Stimulated activated naive CD4-positive, alpha-beta T cell (primary cell): ENCODE measurements at places on chromosomes 16 and 17.

GRCh38 chr16:4266372-4266771 is 6.5 kb downstream of the TFAP4 start:
- DNase-seq, result no peak

DNA sequence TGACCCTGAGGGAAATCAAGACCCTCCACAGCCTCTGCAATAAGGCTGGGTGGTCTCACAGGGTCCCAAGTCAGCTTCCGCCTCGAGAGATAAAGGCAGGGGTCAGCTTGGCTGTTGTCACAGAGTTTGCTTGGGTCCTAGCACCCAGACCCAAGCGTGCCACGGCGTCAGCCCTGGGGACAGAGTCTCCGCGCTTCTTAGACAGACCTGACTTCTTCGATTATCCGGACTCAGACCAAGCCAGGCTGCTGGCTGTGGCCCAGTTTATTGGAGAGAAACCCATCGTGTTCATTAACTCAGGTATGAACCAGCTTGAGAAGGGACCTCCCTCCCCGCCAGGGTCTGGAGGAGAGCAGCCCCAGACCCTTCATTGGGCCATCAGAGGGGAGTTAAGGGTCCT is 588 bp downstream of the C16orf92 start:
- no peak for DNase-seq

DNA sequence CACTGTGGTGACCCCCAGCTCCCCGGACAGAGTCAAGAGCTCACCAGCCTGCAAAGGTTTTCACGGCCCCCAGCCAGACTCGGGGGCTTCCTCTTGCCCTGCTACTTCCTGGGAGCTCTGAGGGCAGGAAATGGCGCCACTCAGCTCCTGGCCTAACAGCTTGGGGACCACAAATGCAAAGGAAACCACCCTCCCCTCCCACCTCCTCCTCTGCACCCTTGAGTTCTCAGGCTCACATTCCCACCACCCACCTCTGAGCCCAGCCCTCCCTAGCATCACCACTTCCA is 375 bp upstream of the SPN start:
- peak; percentile 35 for DNase-seq

DNA sequence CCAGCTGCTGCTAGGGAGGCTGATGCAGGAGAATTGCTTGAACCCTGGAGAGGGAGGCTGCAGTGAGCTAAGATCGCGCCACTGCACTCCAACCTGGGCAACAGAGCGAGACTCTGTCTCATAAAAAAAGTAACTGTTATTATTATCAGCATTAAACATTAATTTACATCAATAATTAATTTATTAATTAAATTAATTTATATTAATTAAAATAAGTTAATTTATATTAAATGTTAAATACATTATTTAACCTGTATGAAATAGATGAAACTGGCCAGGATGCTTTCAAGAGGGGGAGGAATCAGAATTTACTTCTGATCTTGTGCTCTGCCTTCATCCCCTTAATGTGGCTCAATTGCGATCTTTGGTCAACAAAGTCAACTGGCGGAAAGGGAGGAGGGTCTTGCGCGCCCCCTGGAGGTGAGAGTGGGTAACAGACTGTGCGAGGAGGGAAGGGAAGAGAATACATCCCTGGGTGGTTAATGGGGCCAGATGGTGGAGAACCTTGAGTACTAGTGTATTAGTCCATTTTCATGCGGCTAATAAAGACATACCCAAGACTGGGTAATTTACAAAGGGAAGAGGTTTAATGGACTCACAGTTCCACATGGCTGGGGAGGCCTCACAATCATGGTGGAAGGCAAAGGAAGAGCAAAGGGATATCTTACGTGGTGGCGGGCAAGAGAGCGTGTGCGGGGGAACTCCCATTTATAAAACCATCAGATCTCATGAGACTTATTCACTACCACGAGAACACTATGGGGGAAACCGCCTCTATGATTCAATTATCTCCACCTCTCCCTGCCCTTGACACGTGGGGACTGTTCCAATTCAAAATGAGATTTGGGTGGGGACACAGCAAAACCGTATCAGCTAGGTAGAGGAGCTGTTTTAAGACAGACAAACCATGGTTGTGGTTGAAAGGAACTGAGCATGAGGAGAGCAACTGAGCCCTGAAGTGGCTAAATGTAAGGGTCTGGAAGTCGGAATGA is 15.7 kb upstream of the CPPED1 start:
- peak; percentile 71 for DNase-seq

- no peak for DNase-seq
Measured at GRCh38 chr16:86824751-86825296, 246.5 kb downstream of the FOXL1 start.

GRCh38 chr17:34398990-34399389 is 36.0 kb upstream of the CCL1 start:
- no peak for DNase-seq

GRCh38 chr17:55319933-55320593 is 55.3 kb downstream of the HLF start:
- DNase-seq, result no peak

GRCh38 chr17:17494499-17494869 is 1.7 kb downstream of the RASD1 start:
- DNase-seq, result no peak

- DNase-seq, result no peak
Measured at GRCh38 chr16:88378836-88379693, 3.7 kb upstream of the ZNF469 start.

DNA sequence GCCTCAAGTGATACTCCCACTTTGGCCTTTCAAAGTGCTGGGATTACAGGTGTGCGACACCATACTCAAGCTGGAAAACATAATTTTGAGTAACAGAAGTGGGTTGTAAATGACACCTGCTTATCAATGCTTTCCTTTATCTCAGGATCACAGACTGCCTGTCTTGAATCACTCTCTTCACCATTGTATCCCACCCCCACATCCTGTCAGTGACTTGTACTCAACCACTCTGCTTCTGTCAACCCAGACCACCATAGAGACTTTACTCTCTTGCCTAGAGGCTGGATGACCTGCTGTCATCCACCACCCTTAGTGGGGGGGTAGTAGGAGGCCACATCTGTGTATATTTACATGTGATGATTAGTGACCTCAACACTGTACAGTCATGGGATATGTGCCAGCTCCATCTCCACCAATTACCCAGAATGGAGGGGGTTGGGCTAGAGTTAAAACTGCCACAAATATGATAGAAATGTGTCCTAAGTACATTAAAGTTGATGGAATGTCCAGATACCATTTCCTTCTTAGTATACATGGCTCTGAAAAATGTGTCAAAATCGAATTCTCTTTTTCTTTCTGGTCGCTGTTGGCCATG is 338.7 kb downstream of the GRIN2A start:
- DNase-seq, result no peak

GRCh38 chr16:9844361-9844760 is 337.9 kb downstream of the GRIN2A start:
- no peak for DNase-seq

- no peak for DNase-seq
Measured at GRCh38 chr16:78321620-78322360, 222.3 kb downstream of the WWOX start.

- DNase-seq, result no peak
Measured at GRCh38 chr17:58684003-58684402, 7.8 kb downstream of the TEX14 start.

DNA sequence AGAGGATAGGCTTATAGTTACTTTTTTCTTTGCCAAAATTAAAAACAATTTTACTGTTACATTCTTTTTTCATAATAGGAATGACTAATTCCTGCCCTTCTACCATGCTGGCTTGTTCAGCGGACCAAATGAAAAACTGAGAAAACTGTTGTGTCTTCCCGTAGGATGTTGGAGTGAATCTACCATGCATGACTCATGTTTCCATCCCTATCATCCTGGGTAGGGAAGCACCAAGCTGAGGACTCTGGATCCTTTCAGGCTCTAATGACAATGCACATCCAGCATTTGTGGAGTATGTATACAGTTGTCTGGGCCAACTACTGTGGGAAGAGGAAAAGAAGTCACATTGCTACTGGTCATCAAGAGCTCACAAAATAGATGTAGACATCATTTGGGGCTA is 41.1 kb upstream of the DHX8 start:
- DNase-seq, result no peak

GRCh38 chr17:42544874-42545283 is 7.8 kb upstream of the HSD17B1 start:
- no peak for DNase-seq

DNA sequence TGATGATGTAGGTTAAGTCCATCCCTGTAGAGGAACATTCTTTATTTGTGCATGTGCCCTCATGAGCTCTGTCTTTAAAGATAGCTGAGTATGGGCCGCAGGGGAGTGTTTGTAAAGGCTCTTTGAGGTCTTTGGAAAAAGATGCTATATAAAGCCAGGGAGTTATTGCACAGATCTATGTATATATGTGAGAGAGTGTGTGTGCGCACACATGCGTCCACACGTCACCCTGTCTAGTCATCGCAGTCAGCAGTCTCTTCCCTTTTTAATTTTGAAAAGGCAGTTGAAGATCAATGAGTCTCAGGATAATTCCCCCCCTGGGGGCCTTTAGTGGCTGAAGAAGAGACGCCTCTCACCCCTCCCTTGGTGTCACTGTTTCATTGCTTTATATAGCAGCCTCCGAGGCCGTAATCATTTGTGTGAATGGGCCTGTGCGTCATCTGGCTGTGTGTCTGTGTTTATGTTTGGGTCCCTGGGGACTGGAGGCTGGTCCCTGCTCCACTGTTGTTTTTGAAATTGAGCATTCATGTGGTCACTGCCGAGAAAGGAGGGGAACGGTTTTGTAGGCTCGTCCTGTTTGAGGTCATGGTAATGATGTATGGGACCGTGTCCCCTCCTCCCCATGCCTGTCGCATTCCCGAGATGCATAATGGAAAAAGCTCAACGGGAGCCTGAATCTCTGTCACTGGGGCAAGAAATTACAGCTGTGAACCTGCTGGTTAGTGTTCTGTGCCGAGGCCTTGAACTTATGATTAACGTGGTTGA is 143.9 kb downstream of the SNX29 start:
- DNase-seq, result no peak

DNA sequence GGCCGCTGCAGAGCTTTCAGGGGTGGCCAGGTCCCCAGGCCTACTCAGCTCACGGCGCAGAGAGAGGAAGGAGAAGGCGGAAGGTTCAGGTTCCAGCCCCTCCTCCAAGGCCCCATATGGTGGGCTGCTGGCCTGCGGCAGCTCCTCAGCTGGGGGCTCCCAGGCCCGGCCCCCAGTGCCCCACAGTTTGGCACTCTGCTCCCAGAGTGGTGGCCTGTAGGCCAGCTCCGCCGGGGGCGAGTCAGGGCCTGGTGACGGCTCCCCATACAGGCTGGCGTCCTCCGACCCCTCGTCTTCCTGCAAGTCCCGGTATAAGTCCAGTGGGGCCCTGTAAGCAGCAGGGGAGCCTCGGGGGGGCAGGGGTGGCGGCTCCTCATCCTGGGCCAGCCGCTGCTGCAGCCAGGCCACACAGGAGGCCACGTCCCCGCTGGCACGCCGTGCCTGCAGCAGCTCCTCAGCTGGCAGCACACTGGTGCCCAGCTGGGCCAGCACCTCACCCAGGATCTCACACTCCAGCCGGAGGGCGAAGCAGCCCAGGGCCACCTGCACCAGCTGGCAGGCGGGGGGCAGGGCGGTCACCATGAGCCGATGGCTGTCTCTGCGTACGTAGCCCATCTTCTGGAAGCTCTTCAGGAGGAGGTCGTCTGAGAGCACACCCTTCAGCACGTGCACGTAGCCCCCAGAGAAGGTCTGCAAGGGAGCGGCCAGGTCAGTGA is 3.7 kb downstream of the SPATA2L start:
- no peak for DNase-seq

DNA sequence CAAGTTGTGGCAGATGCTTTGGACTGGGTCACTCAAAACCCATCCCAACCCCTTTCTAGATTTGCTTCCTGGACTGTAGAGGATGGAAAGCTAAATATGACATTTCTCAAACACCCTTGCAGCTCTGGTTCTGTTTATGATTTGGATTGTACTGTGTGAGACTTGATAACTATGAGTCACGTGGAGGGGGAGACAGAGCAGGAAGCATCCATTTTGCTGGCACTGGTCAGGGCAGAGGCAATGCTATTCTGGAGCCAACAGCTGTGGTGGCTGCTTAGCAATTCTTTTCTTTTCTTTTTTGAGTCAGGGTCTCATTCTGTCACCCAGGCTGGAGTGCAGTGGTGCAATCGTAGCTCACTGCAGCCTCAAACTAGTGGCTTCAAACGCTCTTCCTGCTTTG is 13.6 kb upstream of the TERF2 start:
- no peak for DNase-seq

- no peak for DNase-seq
Measured at GRCh38 chr17:61614219-61614618, 23.2 kb upstream of the NACA2 start.

GRCh38 chr16:85123891-85124635 is 11.8 kb upstream of the CIBAR2 start:
- DNase-seq, result no peak

DNA sequence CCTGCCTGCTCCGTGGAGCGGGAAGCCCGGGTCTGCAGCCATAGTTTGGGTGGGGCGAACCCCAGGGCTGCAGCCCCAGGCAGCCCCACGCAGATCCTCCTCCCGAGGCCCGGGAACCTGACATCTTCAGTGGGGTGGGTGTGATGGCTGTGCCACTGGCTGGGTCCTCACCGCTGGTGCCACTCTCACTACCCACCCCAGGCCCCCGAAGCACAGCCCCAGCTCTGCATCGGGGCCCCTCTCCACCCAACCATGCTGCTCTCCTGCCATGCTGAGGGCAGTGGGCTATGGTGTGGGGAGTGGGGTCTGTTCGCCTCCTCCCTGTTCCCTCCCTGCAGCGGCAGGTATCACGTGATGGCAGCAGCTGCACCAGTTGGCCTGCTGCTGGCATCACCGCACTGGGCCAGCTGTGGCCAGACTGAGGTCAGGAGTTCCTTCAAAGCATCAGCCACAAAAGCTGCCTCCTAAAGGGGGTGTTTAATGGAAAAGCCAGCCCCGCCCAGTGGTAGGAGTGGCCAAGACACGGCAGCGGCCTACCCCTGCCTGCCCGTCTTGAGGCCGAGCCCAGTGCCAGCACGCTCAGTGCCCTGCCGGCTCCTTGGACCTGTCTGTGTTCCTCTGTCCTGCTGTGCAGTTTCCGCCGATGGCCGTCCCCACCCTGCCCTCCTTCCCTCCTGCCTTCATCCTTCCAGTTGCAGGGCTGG is 10.8 kb downstream of the KCTD5 start:
- DNase-seq, result no peak

DNA sequence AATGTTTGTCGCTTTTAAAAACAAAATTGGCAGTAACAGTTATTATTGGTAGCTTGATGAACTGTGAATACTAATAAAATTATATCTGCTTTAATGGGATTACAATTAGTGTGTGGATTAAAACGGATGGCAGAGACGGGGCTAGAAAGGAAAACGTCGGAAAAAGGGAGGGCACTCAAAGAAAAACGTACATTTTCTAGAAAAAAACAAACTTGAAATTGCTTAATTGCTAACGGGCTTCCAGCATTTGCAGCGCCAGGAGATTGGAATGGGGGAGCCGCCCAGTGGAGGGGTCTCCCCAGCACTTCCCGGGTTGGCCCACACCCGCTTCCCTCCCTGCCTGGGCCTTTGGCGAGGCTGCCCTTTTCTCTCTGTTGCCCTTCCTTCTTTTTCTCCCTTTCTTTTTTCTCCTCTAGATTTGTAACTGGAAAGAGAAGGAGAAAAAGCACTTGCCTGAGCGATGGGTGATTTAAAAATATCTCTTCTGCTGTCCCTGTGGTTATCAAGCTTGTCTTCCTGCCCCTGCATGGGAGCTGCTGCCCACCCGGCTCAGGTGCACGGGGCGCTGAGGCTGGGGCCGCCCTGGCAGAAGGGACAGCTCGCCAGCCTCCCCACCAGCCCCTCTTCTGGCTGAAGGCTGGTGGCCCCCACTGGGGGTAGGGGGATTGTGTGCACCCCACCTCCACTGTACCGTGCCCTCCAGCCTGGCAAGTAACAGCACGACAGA is 5.9 kb downstream of the BAHCC1 start:
- no peak for DNase-seq

GRCh38 chr17:78476973-78477372 is 98.5 kb downstream of the PGS1 start:
- DNase-seq, result no peak

GRCh38 chr16:87323727-87324410 is 6.7 kb upstream of the C16orf95 start:
- no peak for DNase-seq
